Activated CD4-positive, alpha-beta T cell treated with anti-CD3 and anti-CD28 coated beads for 1 hour (primary cell): ENCODE measurements at places on chromosomes 16 and 17.

DNA sequence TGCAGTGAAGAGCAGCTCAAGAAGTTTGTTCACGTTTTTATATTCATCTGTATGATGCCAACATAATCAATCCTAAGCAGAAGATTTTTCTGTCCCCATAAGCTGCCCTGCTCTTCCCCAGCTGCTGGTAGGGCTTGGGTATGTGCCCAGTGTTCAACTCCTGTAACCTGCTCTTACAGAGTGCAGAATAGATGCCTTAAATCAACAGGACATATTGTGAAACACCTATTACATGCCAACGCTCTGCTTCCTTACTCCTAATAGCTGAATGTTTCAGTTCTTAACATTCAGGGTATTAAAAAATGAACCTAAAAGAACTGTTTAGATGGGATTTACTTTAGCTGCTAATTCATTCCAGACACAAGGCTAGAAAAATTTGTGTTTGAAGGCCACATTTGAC, 190.9 kb downstream of the HS3ST3A1 start:
- no peak for DNase-seq

DNA sequence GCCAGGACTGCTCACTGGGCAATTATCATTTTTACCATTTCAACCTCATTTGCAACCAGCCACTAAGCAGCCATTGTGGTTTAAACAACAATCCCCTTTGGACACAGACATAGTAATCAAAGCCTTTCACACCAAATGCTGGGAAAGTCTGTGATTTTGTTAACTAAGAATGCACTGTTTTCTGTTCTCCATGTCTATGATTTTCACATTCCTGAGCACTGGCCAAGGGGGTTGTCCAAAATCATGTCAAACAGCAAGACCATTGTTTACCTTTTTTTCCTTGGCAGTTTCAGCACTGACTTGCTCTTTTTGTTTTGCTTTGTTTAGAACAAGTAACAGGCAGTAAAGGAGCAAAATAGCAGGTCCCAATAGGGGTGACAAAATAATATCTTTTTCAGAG, 106.3 kb upstream of the SIAH1 start:
- no peak for DNase-seq

DNA sequence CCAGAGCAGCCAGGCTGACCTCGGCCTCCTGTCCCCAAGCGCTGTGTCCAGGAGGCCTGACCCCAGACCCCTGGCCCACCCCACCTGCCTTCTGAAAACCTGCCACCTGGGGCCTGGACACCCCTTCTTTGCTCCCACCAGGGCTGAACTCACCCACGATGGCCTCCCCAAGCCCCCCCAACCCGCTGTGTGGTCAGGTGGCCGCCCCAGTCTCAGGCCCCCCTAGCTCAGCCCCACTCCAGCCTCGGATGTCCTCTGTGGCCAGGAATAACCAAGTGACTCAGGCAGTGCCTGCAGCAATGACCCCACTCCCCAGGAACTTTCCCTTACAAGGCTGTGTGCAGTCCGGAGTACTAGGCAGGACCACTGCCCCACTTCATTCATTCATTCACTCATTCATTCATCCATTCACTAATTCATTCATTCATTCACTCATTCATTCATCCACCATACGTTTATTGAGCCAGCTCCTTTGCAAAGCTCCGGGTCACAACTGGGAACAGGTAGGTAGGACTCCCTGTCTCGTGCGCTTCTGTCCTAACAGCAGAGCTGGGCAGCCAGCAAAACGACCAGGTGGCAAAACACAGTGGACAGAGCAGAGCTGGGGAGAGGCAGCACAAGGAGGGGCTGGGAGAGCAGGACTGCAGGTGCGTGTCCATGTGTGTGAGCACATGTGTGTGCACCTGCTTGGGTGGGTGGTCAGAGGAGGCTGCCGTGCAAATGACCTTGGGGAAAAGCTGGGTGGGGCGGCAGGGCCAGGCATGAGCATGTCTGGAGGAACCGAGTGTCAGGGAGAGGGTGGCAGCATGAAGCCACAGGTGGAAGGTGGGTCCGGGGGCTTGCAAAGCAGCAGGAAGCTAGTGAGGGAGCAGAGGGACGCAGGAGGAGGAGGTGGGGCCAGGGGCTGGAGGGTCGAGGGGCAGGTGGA, 75.8 kb upstream of the CBX4 start:
- no peak for DNase-seq

DNA sequence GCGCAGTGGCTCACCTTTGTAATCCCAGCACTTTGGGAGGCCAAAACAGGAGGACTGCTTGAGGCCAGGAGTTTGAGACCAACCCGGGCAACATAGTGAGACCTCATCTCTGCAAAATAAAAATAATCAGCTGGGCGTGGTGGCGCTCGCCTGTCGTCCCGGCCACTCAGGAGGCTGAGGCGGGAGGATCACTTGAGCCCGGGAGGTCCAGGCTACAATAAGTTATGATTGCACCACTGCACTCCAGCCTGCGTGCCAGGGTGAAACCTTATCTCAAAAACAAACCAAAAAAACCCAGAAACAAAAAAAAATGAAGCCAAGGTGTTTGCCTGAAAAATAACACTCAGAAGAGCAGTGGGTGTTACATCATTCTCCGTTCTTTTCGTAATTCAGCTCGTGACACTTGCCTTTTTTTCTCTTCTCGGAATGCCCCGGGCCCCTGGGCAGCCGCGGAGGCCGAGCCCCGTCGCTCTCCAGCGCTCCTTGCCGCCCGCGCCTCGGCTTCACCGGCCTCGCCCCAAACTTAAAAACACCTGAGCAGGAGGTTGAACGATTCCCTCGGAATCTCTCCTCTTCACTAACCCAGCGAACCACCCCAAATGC, 17.0 kb downstream of the PRCD start:
- DNase-seq = no peak

- DNase-seq = no peak
These were observed 84.8 kb upstream of the HNF1B start for GRCh38 chr17:37829592-37830123.
